ENCODE measurements at places on chromosomes 4 and X.

- DNase-seq, result no peak
- H3K4me1 ChIP-seq, result no peaks in the 10 kb centered on the region
- H3K4me3 ChIP-seq, result no peak overlapping the region
- H3K27ac ChIP-seq, result no peak overlapping the region
- no peaks in the 10 kb centered on the region for H3K36me3 ChIP-seq
- H3K27me3 ChIP-seq, result no peaks in the 10 kb centered on the region
Measured at GRCh38 chr4:90122355-90122748, 4.8 kb upstream of the CCSER1 start.

DNA sequence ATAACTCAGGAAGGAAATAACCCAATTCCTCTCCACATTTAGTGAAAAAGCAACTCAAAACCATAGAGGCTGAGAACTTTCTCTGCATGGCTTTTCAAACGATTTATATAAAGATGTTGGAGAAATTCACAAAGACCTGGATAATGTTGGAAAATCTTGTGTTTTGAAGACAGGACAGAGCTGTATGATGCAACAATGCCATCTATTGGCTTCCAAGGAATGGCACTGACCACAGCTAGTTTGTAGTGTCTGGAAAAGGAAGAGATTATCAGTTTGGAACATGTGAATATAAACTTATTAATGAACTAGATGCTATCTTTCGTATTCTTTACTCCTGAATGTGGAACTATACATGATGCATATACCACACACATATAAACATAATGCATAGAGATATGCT is 503.6 kb downstream of the IL1RAPL1 start:
- H3K27ac ChIP-seq, result no peak overlapping the region
- H3K27me3 ChIP-seq, result no peaks in the 10 kb centered on the region
- DNase-seq, result no peak
- H3K4me3 ChIP-seq, result no peak overlapping the region

DNA sequence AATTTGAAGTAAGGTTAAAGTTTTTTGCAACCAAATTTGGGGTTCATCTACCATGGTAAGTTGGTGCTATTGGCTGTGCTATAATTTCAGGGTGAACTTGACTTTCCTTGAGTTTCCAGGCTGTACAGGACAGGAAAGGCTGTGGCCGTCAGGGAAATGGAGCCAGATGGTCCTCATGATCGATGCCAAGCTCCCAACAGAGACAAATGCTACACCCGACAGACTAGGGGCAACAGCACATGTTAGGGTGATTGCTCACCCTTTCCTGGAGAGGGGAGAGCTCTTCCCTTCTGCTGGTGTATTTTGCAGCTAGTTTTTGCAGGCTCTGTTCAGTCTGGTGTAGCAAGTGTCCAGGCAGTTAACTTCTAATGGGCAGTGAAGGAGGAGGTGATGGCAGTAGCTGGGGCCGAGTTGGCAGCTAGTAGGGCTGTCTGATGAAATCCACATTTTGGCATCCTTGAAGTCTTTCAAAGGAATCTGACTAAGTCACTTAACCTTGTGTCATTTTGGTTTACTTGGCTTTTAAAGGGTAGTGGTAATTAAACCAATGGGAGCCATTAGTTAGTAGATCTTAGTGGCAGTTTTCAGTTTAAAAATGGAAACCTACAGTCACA is 47.8 kb downstream of the GAB1 start:
- peaks cover 31% of the 10 kb centered on the region for H3K4me1 ChIP-seq
- H3K27me3 ChIP-seq, result no peaks in the 10 kb centered on the region
- peak overlapping the region; percentile 71 for H3K27ac ChIP-seq
- peak; percentile 85 for DNase-seq
- H3K36me3 ChIP-seq, result no peaks in the 10 kb centered on the region

- H3K27me3 ChIP-seq, result no peaks in the 10 kb centered on the region
- H3K27ac ChIP-seq, result peak overlapping the region; percentile 70
- no peaks in the 10 kb centered on the region for H3K4me1 ChIP-seq
- H3K36me3 ChIP-seq, result no peaks in the 10 kb centered on the region
- DNase-seq, result no peak
Measured at GRCh38 chrX:10619425-10620046, 849 bp downstream of the MID1 start.

- no peaks in the 10 kb centered on the region for H3K4me1 ChIP-seq
- H3K27ac ChIP-seq, result no peak overlapping the region
- no peaks in the 10 kb centered on the region for H3K36me3 ChIP-seq
- no peak overlapping the region for H3K4me3 ChIP-seq
- no peaks in the 10 kb centered on the region for H3K27me3 ChIP-seq
- DNase-seq, result no peak
Measured at GRCh38 chr4:146222313-146222712, 8.0 kb downstream of the REELD1 start.

DNA sequence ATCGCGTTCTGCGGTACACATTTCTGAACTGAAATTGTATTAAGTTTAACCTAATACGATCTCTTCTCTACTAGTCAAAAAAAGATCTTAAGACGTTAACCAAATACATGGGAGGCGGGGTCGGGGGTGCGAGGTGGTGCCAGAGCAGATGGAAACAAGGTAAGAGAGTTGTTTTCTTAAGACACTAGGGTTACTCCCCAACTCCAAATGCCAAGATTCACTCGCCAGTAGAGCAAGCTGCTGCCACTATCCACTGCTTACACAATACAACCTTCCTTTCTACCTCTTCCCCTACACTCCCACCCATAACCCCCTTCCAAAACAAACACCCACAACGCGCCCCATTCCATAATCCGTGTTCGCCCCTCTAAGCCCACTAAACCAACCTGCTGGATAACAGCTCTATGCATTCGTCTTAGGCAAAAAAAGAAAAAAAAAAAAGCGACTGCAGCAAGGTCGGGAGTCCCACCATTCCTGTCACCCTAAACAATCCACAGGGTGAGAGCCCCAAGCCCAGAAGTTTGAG is 1.3 kb downstream of the LCORL start:
- no peak for DNase-seq
- no peaks in the 10 kb centered on the region for H3K27me3 ChIP-seq
- H3K4me1 ChIP-seq, result peaks cover 11% of the 10 kb centered on the region
- H3K27ac ChIP-seq, result peak overlapping the region; percentile 97
- H3K36me3 ChIP-seq, result no peaks in the 10 kb centered on the region

- peak overlapping the region; percentile 98 for H3K27ac ChIP-seq
- no peaks in the 10 kb centered on the region for H3K27me3 ChIP-seq
- peak; percentile 79 for DNase-seq
- H3K4me1 ChIP-seq, result peaks cover 8% of the 10 kb centered on the region
- H3K4me3 ChIP-seq, result peak overlapping the region; percentile 74
- H3K36me3 ChIP-seq, result no peaks in the 10 kb centered on the region
Measured at GRCh38 chr4:156968479-156968984, 3.1 kb downstream of the PDGFC start.

DNA sequence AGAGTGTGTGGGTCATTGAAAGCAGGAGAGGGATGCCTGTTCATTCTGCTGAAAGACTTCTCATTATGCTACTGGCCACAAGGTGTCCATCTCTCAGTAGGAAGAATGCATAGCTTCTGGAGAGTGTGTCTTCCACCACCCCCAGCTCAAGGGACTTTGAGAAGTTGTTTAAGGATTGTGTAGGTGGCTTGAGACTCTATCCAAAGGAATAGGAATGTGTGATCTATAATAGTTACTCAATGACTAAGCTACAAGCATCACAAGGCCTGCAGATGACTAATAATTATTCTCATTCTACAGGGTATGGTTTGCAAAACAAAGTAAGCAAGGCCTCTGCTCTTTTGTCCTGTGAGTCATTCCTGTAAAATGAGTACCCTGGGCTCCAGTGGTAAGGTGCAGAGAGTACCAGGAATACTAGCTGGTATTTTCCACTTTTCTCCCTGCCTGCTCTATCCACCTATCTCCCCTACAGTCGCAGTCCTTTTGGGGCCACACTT is 279.8 kb upstream of the BOD1L1 start:
- H3K36me3 ChIP-seq, result no peaks in the 10 kb centered on the region
- no peaks in the 10 kb centered on the region for H3K27me3 ChIP-seq
- peak overlapping the region; percentile 51 for H3K27ac ChIP-seq
- H3K4me3 ChIP-seq, result no peak overlapping the region

- no peaks in the 10 kb centered on the region for H3K36me3 ChIP-seq
- DNase-seq, result no peak
- no peaks in the 10 kb centered on the region for H3K27me3 ChIP-seq
- H3K4me1 ChIP-seq, result no peaks in the 10 kb centered on the region
- H3K4me3 ChIP-seq, result no peak overlapping the region
- no peak overlapping the region for H3K27ac ChIP-seq
Measured at GRCh38 chrX:27254656-27255055, 208.5 kb downstream of the PPP4R3C start.

GRCh38 chr4:153527690-153528089 is 61.5 kb downstream of the TMEM131L start:
- no peaks in the 10 kb centered on the region for H3K36me3 ChIP-seq
- H3K4me3 ChIP-seq, result no peak overlapping the region
- H3K27ac ChIP-seq, result peak overlapping the region; percentile 52

DNA sequence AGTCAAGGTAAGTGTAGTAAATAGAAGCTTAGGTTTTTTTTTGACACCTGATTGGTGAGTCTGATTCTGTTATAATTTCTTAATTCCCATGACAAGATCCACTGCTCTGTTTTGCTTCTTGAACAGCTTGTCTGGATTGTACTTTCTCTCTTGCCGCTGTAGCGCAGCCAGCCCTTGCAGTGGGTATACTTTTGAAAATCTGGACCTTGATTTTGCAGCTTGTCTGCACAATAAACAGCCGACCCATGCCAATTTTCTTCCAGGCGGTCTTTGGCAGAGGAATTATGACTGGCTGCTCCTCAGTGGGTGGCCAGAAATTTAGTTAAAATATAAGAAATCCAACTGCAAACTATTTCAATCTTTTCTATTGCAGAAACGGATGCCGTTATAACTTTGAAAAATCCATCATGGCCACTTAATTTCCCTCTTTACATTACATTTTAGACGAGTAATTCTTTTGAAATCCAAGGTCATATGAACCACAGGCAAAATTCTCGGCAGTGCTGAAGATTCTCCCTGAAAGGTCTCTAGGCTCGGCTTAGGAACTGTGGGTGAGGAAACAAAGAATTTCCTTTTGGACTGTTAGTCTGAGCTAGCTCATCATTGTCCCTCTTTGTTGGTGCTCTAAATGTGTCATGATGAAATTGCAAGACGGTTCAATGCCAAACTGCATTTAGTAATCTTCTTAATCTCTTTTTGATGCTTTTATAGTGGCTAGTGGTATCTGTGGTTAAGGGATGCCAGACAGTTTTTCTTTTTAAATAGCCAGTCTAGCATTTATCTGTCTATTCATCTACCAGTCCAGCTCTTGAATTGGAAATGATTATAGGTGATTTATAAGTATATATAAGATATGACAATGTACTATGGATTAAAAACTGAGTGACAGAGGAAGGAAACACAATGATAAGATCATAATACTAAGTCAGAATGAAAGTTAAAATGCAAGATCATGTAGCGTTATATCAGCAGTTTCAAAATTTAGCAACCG is 31.5 kb upstream of the PTTG2 start:
- DNase-seq, result no peak
- H3K4me1 ChIP-seq, result peaks cover 4% of the 10 kb centered on the region
- H3K36me3 ChIP-seq, result no peaks in the 10 kb centered on the region
- no peaks in the 10 kb centered on the region for H3K27me3 ChIP-seq

- no peak for DNase-seq
- no peaks in the 10 kb centered on the region for H3K4me1 ChIP-seq
- H3K36me3 ChIP-seq, result no peaks in the 10 kb centered on the region
- no peak overlapping the region for H3K27ac ChIP-seq
- H3K4me3 ChIP-seq, result no peak overlapping the region
Measured at GRCh38 chrX:784829-785228, 154.2 kb downstream of the SHOX start.

All from tibial artery (tissue), 4 donors.